NCI-H526 (cell line): ENCODE measurements at places on chromosomes 5 and 9.

DNA sequence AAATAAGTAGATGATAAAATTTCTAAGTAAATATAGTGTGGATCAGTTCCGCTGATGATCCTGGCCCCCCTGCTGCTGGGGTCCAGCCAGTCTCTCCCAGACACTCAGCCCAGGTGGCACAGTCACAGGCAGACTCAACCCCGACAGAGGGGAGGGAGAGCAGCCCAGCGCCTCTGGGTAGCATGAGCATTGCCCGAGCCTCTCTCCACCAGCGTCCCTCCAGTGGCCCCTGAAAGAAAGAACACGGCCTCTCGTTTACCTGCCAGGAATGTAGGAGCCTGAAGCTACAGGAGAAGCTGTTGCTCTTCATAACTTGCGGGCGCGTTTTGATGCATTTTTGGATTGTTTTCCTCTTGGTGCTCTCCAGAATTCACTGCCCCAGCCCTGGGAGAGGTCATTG is 68.8 kb upstream of the ICE1 start:
- DNase-seq: no peak

GRCh38 chr9:71518045-71518827 is 250.1 kb downstream of the CEMIP2 start:
- DNase-seq: no peak

GRCh38 chr5:164000819-164001218 is 495.4 kb downstream of the MAT2B start:
- no peak for DNase-seq

DNA sequence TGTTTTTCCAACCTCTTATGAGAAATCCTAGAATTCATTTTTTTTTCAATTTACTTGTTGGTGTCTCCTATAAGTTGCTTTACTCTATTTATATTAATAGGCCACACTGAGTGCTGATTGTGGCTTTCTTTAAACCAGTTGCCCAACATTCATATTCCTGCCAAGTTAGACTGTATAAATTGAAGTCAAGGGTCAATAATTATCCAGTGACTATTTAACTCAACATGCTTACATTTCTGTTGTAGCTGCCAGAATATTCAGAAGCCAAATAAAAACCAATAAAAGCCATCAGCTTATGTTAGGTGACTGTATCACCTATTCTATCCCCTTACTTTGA is 169.0 kb downstream of the PTPRD start:
- DNase-seq: no peak

GRCh38 chr5:43661102-43661501 is 58.1 kb downstream of the NNT start:
- no peak for DNase-seq

DNA sequence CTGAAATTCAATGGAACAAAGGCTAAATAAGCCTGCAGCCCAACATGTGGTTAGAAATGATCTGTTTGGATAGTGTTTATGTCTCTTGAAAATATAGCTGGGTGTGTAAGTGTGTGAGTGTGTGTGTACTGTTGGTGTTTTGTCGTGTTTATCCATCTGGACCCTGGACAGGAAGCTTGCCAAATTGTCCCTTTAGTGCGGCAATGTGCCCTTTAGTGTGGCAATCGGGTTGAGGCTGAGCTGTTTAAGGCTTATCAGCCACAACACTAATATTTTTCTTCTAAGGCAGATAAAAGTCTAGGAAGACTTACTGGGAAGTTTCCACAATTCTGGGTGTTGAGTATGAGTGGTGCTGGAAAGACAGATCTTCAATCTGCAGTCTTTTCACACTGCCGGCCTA is 180.2 kb downstream of the YTHDC2 start:
- no peak for DNase-seq

DNA sequence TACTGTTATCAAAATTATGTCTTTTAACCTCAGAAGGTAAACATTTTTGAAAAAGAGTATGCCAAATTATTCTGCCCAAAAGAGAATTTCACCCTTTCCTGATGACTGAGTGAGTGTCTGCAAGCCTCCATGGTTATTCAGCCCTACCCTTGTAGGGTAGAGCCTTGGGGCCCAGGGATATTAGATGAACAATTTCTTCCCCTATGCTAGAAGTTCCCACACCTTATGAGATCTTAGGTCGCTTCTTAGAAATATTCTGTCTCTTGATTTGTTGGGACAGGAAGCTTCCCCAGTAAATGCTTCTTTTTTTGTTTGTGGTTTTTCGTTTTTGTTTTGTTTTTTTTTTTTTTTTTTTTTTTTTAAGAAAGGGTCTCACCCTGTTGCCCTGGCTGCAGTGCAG is 3.1 kb downstream of the CRB2 start:
- DNase-seq: no peak

- DNase-seq: no peak
These were observed 467.6 kb upstream of the ZNF608 start for GRCh38 chr5:125214080-125214479.

DNA sequence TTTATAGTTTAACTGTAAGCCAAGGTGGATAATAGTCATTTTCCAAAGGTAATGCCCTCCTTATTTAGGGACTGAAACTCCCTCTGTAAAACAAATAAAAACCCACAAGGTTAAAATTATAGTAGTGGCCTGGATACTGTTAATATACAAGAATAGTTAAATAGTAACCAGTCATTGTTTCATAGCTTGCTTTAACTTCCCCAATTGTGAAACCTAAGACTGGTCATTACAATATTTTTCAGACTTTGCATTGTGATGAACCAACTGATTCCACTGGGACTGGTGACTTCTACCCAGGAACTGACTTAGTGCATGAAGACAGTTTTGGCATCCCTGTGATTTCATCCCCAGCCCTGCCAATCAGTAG is 162.6 kb downstream of the SMC2 start:
- no peak for DNase-seq

GRCh38 chr5:119327018-119327417 is 28.8 kb upstream of the TNFAIP8 start:
- no peak for DNase-seq

DNA sequence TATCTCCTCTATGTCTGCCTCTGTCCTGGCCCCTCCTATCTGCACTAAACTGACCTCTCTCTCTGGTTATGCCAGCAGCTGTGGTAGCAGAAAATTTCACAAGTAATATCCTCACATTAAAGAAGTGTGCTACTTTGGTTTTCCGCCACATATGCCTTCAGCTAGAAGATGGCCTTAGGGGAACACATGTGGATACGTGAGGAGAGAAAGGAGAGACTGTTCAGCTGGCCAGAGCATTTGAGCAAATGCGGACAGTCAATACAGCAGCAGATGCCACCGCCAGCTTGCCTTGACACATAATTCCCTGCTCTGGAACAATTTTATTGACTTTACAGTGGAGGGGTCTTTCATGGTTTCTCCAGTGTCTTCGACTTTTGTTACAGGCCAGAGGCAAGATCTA is 434.6 kb downstream of the TAF11L14 start:
- no peak for DNase-seq

- DNase-seq: peak; percentile 68
These were observed 65.1 kb upstream of the DNAH5 start for GRCh38 chr5:14009575-14009974.

GRCh38 chr9:2489838-2490314 is 131.7 kb upstream of the VLDLR start:
- no peak for DNase-seq

GRCh38 chr9:135858491-135859185 is 48.7 kb downstream of the CAMSAP1 start:
- DNase-seq: no peak
